NCI-H524 (cell line): ENCODE measurements at places on chromosomes 2 and 18.

GRCh38 chr2:54716375-54716774 is 7.1 kb upstream of the EML6 start:
- no peak for DNase-seq

DNA sequence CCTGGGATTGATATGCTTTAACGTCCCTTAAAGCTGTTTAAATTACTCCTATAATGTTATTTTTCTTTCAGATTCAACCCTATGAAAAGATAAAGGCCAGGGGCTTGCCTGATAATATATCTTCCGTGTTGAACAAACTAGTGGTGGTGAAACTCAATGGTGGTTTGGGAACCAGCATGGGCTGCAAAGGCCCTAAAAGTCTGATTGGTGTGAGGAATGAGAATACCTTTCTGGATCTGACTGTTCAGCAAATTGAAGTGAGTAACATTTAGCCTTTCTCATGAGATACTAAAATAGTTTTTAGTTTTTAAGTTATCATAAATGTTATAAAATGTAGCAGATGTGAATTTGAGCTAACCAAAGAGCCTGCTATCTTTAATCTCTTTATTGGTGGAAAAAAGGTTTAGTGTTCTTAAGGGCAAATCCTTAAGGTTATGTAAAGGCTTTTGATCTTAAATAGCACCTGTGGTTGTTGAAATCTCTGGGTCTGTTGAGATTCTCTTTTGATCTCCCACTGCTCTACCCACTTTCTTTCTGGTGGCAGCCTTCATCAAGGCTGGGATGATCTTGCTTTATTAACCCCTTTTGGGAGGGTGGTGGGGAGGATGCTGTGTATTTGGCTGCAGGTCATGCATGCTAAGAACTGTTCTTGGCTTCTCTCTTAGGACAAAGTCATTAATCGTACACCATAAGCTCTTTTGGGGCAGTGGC is 40.9 kb downstream of the UGP2 start:
- DNase-seq = no peak

GRCh38 chr2:217933617-217933993 is 69.2 kb downstream of the TNS1 start:
- DNase-seq = no peak

- DNase-seq = no peak
Measured at GRCh38 chr2:135829378-135830135, 7.4 kb downstream of the LCT start.

GRCh38 chr2:207801259-207801658 is 31.6 kb upstream of the FZD5 start:
- no peak for DNase-seq

- DNase-seq = no peak
Measured at GRCh38 chr2:118622913-118623312, 224.5 kb downstream of the EN1 start.

- DNase-seq = no peak
Measured at GRCh38 chr2:52365946-52366345, 1334.0 kb upstream of the NRXN1 start.

DNA sequence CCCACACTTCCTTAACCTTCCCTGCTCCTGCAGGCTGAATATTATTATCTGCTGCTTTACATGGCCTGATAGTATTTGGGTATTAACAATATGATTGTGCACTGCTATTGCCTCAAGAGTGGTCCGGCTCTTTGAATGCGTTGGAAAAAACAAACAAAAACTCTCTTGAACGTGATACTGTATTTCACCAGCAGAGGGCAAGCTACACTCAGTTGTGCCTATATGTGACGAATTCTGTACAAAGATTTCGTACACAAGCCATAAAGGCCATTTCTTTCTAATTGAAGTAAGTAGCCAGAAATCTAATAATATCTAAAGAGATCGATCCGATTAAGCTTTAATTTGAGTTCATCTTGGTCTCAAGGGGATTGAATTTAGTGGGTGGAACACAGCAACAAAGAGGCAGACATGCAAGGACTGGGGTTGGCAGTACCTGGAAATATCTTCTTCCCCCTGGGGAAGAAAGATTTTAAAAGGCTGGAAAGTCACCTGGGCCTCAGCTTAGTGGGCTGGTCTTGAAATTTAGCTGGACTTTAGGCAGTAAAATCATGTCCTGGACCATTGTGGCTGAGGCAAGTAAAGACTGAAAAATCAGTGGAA is 49.3 kb upstream of the RAB6D start:
- peak; percentile 67 for DNase-seq

- DNase-seq = peak; percentile 6
Measured at GRCh38 chr2:216188956-216189355, 79.8 kb downstream of the XRCC5 start.

DNA sequence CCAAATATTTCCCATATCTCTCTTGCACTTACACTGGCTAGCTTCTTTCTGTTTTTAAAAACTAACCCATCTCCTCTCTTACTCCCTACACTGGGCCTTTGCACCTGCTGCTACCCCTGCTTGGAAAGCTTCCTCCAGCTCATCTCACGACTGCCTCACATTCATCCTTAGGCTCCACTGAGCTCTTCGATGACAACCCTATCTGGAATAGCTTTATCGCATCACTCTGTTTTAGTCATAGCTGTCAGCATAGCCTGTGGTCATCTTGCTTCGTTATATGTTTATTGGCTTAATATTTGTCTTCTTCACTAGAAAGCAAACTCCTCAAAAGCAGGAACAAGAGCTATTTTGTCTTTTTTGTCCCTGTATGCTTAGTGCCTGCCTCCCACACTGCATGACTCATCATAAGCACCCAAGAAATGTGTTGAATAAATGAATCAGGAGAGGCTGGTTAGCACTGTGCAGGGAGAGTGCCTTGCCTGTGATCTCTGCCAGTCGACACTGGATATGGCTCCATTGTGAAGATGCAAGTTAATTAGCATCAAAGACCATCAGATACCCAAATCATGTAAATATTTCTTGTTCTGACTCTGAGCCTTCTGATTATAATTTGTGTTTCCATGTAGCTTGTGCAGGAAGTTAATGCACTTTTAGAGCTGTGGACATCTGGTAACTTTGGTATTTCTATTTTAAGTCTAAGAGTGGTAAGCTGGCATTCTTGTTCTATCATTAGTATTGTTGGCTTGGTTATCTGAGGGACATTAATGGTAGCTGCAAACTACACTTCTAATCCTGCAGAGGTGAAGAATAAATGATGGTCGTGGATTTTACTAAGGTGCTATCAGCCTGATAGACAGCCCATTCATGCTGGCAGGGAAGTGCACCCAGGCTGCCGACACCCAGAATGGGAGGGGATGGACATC is 10.3 kb upstream of the DYTN start:
- no peak for DNase-seq

DNA sequence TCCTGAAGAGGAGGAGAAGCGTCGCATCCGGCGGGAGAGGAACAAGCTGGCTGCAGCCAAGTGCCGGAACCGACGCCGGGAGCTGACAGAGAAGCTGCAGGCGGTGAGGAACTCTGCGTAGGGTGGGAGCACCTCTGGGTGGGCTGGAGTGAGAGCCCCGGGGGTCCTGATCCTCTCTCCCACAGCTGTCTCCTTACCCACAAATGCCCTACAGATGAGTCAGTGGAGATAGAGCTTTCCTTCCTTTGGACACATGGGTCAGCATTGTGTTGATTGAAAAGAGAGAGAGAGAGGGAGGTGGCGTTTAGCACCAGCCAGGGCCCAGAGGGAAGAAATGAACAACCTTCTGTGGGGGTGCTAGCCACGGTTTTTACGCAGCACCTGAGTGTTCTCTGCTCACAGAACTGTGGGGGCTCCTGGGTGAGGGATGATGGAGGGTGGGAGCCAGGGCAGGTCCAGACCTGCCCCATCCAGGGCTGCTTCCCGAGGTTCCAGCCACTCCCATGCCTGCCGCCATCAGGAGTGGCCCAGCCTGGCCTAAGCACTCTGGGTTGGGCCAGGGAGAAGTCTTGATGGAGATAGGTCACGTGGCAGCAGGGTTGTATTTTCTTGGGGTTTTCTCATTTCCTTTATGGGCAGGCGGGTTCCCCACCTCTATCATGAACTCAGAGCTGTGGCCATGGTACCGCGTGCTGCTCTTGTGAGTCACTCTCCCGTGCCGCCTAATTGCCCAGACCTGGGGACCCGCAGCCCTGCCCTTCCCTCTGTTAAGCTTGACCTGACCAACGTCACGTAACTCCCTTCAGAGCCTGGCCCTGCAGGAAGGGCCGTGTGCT is 16.3 kb downstream of the FOSL2 start:
- no peak for DNase-seq

GRCh38 chr18:58867281-58867961 is 2.7 kb downstream of the ZNF532 start:
- DNase-seq = no peak

DNA sequence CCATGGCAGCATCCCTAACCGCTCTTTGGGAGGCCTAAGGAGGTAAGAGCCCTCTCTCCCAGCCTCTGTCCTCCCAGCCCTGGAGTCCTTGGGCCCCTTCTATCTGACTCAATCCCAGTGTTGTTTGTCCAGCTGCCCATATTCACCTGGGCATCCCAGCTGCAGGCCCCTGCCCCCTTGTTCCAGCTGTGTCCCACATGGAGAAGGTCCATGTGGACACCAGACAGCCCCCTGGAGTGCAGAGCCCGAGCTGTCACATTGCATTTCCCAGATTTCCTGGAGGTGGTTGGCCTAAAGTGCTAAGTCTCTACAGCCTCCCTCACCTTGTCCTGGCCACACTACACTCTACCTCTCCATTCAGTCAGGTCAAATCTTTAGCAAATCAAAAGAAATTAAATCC is 42.5 kb downstream of the PSD4 start:
- DNase-seq = no peak

- DNase-seq = no peak
Measured at GRCh38 chr18:40407909-40408308, 1547.1 kb upstream of the PIK3C3 start.

DNA sequence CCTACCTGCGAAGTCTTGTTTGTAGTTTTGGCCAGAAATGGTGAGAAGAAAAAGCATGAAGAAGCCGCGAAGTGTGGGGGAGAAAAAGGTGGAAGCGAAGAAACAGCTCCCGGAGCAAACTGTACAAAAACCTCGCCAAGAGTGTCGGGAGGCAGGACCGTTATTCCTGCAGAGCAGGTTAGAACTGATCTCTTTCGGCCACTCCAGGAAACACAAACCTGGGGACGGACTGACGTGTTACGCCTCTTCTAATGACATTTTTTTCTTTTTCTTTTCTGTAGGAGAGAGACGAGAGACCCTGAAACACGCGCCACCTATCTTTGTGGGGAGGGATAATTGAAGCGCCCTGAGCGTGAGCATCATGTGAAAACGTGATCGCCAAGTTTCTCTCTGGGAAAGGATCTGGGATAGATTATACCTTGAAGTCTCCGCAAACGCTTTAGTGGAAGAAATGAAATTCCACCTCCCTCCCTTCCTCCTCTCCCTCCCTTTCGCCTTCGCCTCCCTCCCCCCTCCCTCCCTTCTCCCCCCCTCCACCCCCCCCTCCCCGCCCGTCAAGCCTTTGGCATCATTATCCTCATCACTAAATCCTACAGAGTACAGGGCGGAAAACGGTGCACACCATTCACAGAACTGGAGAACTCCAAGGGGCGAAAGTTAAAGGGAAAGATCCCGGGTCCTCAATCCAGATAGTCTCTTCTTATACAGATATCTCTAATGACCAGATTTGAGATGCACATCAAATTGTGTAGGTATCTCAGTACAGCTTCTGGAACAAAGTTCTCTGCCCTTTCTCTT is at the start of gene ZEB2:
Gene ZEB2 (minus strand): TSS at position 186 of the 798 bp plus-strand sequence. CDS start 2,769 bp downstream, outside the sequence.
- peak; percentile 96 for DNase-seq

- no peak for DNase-seq
Measured at GRCh38 chr2:162113088-162113775, 38.8 kb downstream of the GCG start.

DNA sequence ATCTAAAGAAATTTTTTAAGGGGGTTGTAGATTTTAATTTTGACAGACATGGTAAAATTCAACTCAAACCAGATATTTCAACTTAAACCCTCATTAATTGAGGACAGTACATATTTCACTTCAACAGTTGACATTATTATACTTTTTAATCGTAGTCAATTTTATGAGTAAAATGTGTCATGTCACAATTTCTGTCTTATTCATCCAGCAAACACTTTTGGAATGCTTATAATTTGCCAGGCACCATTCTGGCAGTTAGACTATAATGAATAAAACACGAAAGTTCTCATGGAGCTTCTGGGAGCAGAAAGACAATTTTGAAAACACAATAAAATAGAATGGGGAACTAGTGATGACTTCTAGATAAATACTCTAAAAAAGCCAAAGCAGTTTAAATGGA is 1094.8 kb downstream of the SUCLG1 start:
- no peak for DNase-seq

GRCh38 chr2:181255651-181256050 is 201.5 kb upstream of the ITGA4 start:
- DNase-seq = no peak

- DNase-seq = no peak
Measured at GRCh38 chr2:205197468-205198139, 484.7 kb upstream of the NRP2 start.

DNA sequence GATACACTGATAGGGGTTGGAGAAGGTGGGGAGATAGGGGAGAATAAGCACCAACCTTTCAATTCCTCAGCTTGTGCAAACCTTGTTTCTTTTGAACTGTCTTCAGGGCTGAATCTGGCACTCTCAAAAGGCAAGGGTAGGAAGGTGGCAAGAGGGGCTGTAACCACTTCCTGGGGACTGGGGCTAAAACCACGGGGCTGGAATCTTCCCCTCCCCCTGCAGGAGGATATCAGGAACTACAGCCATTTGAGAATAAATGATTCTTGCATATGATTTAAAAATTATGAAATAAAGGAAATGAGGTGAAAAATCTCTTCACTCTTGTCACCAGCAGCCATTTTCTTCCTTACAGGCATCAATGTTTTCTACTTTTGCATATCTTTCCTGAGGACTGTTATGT is 50.8 kb downstream of the ATOH8 start:
- no peak for DNase-seq

GRCh38 chr2:162153608-162154224 is 1.7 kb upstream of the GCG start:
- peak; percentile 44 for DNase-seq

DNA sequence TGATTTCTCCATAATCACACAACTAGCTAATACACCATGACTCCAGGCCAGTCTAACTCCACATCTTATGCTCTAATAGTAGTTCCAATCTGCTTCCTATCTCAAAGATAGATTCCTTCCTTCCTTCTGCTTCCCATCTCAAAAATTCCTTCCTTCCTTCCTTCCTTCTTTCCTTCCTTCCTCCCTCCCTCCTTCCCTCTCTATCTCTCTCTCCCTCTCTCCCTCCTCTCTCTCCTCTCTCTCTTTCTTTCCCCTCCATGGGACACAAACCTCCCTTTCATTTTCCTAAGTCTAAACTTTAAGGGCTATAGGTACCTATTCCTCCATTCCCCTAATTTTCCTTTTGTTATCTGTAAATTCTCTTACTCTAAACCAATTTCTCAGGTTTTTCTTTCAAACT is 62.5 kb downstream of the CCDC88A start:
- no peak for DNase-seq

DNA sequence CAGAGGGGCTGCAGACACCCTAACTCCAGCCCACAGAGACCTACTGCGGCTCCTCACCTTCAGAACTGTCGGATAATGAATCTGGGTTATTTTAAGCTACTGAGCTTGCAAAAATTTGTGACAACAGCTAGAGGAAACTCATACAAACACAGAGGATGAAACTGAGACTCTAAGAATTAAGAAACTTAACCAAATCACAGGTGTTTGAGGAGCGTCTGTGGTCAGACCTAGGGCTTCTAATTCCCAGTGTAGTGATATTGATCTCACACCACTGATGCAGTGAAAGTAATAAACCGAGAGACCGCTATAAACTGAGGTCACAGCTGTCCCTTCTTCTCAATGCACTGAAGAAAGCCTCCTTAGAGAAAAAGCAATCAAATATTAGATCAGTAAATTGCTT is 110.1 kb downstream of the RGPD3 start:
- no peak for DNase-seq

GRCh38 chr2:56707650-56708049 is 523.9 kb downstream of the CCDC85A start:
- DNase-seq = no peak
